Activated naive CD8-positive, alpha-beta T cell treated with anti-CD3 and anti-CD28 coated beads for 36 hours (primary cell): ENCODE measurements at places on chromosomes 16 and 17. TPM values are rescaled to one million over a fixed set of nuclear protein-coding genes. Genes with fewer than 3 reads are reported as not detected.

GRCh38 chr17:17321356-17322025 is 18.3 kb downstream of the NT5M start:
- DNase-seq, result no peak

DNA sequence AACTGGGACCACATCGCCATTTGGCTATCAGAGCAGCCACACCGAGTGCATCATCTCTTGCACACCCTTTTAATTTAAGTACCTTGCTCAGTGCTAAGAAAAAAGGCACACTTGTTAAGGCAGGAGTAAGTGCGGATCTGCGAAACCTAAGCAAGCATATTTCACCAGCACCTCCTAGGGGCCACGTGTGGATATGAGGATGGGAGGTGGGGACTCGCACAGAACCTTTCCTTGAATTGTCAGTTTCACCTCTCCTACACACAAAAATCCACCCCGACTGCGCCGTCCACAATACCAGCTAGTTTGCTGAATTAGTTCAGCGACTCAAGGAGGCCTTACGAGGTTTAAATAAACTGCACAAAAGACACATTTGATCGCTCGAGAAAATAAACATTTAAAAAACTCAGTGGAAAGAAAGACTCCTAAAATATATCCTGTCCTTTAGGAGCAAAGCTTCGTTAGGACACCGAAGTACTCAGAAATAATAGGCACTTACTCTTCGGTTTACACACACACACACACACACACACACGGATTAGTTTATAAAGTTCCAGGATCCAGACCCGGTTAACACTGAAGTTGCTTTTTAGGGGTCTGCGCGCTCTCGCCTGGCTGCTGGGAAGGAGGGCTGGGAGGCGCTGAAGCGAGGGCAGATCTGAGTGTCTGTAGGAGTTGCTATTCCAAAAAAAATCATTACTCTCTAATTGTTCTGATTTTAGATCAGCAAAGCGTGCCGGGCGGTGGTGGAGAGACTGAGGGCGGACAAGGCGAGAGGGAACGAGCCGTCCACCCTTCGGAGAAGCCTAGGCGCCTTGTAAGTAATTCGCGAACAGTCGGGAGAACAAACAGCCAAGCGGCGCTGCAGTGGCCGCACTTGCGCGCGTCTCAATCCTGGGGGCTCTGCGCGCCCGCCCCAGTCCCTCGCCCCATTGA is 1.0 kb upstream of the KCNJ2 start:
- peak; percentile 9 for DNase-seq

GRCh38 chr17:79562931-79563210 is 48.0 kb downstream of the RBFOX3 start:
- no peak for DNase-seq

GRCh38 chr17:73952082-73952479 is 251.4 kb upstream of the RPL38 start:
- no peak for DNase-seq

GRCh38 chr17:78374189-78374588 is 4.3 kb upstream of the PGS1 start:
- DNase-seq, result no peak

DNA sequence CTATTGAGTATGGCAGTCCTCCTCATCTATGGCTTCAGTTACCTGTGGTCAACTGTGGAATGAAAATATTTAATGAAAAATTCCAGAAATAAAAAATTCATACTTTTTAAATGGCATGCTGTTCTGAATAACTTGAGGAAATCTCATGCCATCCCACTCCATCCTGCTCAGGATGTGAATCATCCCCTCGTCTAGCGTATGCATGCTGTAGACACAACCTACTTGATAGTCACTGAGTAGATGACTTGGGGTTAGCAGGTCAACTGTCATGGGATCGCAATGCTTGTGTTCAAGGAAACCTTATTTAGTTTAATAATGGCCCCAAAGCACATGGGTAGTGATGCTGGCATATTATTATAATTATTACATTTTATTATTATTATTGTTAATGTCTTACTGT is 4.8 kb upstream of the VAC14 start:
- DNase-seq, result no peak

DNA sequence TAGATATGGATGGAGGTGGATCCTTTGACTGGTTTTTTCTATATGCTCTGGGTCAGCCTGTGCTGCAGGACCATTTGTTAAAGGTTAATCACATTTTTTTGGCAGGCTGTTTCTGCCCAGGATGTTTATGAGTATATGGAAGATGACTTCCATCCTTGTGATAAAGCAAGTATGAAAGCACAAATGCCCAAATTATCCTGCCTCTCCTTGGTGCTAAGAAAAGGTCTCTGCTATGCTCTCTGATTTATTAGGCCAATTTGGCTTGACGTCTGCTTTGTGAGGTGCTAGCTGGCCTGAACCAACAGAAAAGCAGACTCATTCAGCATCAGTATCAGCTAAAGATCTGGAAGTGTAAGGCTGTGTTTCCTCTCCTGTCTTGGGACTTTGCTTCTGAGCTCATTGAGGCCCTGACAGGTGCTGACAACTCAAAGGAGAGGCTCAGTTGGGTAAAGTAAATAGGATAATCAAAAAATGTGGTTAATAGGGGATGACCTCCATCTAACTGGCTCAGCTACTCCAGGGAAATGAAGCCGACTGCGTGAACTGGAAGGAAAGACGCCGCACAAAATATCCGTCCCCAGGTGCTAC is 15.2 kb downstream of the ANKRD40 start:
- no peak for DNase-seq

DNA sequence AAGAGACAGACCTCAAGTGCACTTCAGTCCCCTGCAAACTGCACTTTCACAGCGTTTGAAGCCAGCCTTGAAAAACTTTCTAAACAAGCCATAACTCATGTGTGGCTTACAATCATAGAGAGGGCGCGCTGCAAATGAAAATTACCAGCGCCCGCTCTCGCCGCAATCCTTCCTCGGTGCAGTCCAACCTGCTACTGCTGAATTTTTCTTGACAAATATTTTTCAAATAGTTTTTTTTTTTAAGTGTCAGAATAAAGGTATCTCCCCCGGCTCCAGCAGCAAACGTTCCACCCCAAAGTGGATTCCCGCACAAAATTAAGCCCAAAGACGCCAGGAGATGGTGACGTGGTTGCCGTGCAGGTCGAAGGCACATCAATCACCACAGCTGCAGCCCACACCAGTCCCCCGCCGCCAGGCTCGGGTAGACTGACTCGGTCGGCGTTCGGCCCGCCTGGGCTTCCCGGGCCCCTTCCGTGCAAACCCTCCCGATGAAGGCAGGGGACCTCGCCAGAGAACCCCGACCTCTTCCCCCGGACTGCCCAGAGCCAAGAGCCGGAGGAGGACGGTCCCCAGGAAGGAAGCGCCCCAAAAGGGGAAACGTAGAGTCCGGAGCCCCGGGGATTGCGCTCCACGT is 630 bp downstream of the GRB2 start:
- DNase-seq, result peak; percentile 72

PCGF2 gene
- 0.74 TPM for total RNA-seq
